WTC11 (cell line): ENCODE measurements at places on chromosomes 6 and 20. TPM values are rescaled to one million over a fixed set of nuclear protein-coding genes. Genes with fewer than 3 reads are reported as not detected.
A peak's percentile ranks its signal among the peaks of the same experiment; 100 is the strongest.

TJAP1 gene
- total RNA-seq = 40.2 to 40.8 TPM (median 40.4 TPM) in 3 replicates

TAAR9 gene
- total RNA-seq = not detected in 3 replicates

HCK gene
- total RNA-seq = 1.2 to 1.4 TPM (median 1.3 TPM) in 3 replicates

PPIL4 gene
- total RNA-seq = 24.8 to 28.1 TPM (median 27.7 TPM) in 3 replicates

HLA-G gene
- 1.1 to 1.7 TPM (median 1.4 TPM) in 3 replicates for total RNA-seq

GFRA4 gene
- total RNA-seq = not detected in 3 replicates

HCRTR2 gene
- not detected in 3 replicates for total RNA-seq

KIAA0408 gene
- total RNA-seq = 7.5 to 12.2 TPM (median 9.1 TPM) in 3 replicates

PTPN1 gene
- 23.4 to 29.4 TPM (median 25.3 TPM) in 3 replicates for total RNA-seq

C6orf132 gene
- 38.1 to 52.6 TPM (median 38.2 TPM) in 3 replicates for total RNA-seq

ABHD12 gene
- total RNA-seq = 63.1 to 68.7 TPM (median 68.2 TPM) in 3 replicates

RBM24 gene
- 0.48 to 0.63 TPM (median 0.57 TPM) in 3 replicates for total RNA-seq

DNA sequence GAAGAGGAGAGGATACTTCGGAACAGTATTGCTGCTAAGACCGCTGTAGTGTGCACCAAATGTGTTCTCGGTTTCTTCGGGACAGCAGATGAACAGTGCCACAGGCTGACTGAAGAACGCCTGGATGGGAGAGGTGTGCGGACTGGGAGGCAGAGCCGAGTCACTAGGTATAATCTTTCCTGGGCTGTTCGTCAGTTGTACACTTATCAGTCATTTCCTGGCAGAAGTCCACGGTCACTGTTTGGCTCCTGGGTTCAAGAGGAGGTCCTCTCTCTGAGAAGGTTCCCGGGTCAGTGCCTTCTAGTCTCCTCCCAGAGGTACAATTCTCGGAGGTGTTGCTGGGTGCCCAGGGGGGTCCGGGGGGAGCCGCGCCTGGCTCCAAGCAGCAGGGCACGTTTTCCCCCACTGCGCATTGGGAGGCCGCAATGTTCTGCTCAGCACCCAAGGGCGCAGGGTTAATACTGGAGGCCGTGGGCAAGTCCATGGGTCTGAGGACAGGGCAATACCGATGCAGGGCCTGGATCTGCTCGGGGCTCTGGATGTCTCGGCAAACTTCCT is 38.1 kb downstream of the GJA10 start:
- H3K36me3 ChIP-seq = no peaks in the 10 kb centered on the region
- no peak overlapping the region for H3K27ac ChIP-seq
- H3K4me1 ChIP-seq = peaks cover 13% of the 10 kb centered on the region
- DNase-seq = no peak
- H3K27me3 ChIP-seq = no peaks in the 10 kb centered on the region; the same call in 1 of the 2 replicates
- H3K4me3 ChIP-seq = no peak overlapping the region

DNA sequence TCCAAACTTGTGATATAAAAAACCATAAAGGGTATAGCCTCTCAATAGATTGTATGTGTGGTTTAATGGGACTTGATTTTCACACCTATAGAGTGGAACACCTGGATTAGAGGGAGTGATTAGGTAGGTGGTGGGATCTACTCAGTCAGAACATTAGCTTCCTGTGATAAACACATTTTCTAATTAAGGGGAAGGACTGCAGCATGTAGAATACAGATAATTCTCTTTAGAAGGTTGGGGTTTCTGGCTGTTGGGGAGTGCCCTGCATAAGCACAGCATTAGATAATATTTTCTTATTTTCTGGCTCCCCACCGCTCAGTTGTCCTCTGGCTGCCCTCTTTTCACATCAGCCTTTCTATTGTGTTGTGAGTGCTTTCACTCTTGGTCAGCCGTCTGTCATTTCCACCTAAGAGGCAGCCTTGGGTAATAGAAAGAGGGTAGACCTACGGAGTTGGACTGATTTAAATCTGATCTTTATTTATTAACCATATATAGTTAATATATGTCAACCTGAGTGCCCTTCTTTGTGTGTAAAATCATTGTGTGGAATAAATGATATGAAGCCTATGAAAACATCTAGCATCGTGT is 8.0 kb downstream of the CSE1L start:
- peaks cover 40% of the 10 kb centered on the region for H3K36me3 ChIP-seq
- peaks cover 45% of the 10 kb centered on the region for H3K4me1 ChIP-seq
- H3K27ac ChIP-seq = peak overlapping the region; percentile 56
- no peaks in the 10 kb centered on the region for H3K27me3 ChIP-seq

DNA sequence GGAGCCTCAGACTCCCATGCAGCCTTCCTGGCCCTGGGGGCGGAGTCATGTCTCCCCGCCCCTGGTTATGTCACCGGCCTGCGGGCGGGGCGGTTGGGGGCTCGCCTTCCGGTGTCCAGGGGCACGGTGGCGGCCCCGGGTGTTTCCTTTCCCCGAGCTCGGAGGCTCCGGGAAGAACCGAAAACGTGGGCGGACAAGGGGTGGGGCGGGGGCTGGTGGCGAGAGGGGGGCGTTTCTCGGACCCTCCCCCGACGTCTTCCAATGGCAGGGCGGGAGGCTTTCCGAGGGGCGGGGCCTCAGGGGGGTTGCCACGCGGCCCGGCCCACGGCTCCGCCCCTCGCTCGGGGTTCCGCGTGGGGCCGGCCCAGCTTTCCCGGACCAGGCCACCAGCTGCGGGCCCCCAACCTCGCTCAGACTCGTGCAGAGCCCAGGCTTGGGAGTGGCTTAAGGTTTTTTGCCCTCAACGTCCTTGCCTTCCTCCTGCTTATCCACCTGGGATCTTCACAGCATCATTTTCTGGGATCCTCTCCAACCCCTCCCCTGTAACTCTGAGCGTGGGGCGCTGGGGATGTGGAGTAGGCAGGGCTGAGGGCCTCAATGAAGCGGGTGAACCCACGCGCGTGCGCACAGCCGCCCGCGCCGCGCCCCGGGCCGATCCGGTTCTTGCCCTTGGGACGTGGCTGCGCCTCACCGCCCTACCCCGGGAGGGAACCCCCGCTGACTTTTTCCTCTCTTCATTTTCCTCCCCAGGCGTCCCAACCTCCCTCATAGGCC is 2.1 kb upstream of the NRN1 start:
- H3K27me3 ChIP-seq = peaks cover 72% of the 10 kb centered on the region
- no peaks in the 10 kb centered on the region for H3K36me3 ChIP-seq
- no peak overlapping the region for H3K27ac ChIP-seq
- DNase-seq = peak; percentile 83

- no peak for DNase-seq
- peaks cover 37% of the 10 kb centered on the region for H3K4me1 ChIP-seq
- H3K27me3 ChIP-seq = no peaks in the 10 kb centered on the region
Observed at GRCh38 chr20:4812641-4813075, 90.9 kb downstream of the PRND start.

DNA sequence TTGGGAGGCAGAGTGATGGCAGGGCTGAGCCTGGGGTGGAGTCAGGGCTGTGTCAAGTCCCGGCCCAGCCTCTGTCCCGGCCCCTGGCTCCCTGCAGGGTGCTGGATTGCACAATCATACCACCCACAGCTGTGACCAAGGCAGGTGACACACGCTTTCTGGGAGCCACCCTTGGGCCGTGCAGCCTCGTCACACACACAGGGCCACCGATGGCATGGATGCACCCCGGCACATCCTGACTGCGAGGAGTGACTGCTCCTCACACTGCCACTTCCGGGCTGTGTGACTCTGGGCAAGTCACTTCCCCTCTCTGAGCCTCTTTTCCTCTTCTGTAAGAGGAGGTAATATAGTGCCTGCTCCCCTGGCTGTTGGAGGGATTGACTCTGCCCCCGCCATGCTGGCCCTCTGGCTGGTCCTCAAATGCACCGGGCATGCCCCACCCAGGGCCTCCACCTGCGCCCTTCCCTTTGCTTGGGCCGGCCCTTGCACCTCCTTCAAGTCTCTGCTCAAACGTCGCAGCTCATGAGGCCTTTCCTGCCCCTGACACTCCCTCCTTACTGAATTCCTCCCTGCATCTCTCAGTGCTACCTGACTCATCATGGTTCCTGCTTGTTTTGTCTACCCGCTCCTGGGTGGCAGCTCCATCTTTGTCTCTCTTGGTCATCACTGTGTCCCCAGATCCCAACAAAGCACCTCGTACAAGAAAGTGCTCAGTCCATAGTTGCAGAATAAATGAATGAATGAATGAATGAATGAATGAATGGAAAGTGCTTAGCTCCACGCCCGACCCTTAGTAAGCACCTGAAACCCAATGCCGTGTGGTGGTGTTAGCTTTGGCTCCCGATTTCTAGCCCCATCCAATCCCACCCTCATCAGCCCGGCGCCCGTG is 93.5 kb downstream of the CEBPB start:
- H3K4me3 ChIP-seq = no peak overlapping the region
- H3K4me1 ChIP-seq = peaks cover 9% of the 10 kb centered on the region
- no peak overlapping the region for H3K27ac ChIP-seq
- H3K27me3 ChIP-seq = no peaks in the 10 kb centered on the region

GRCh38 chr20:9769954-9770353 is 68.9 kb downstream of the PAK5 start:
- no peak for DNase-seq
- H3K36me3 ChIP-seq = no peaks in the 10 kb centered on the region
- no peaks in the 10 kb centered on the region for H3K4me1 ChIP-seq
- H3K27me3 ChIP-seq = no peaks in the 10 kb centered on the region; the same call in 1 of the 2 replicates
- no peak overlapping the region for H3K4me3 ChIP-seq

DNA sequence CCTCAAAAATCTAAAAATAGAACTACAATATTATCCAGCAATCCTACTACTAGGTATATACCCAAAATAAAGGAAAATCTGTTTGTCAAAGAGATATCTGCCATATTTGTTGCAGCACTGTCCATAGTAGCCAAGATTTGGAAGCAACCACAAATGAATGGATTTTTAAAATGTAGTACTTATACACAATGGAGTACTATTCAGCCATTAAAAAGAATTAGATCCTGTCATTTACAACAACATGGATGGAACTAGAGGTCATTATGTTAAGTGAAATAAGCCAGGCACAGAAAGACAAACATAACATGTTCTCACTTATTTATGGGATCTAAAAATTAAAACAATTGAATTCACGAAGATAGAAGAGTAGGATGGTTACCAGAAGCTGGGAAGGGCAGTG is 135.7 kb upstream of the CCDC28A start:
- no peak overlapping the region for H3K4me3 ChIP-seq
- H3K4me1 ChIP-seq = peaks cover 24% of the 10 kb centered on the region
- no peaks in the 10 kb centered on the region for H3K36me3 ChIP-seq
- DNase-seq = no peak

- H3K36me3 ChIP-seq = no peaks in the 10 kb centered on the region
- H3K27ac ChIP-seq = no peak overlapping the region
- no peak overlapping the region for H3K4me3 ChIP-seq
- DNase-seq = no peak
- H3K27me3 ChIP-seq = peaks cover 8% of the 10 kb centered on the region; the same call in 1 of the 2 replicates
Observed at GRCh38 chr6:14658030-14658429, 540.5 kb downstream of the CD83 start.

GRCh38 chr6:45946887-45947286 is 68.8 kb downstream of the CLIC5 start:
- no peak for DNase-seq
- peaks cover 2% of the 10 kb centered on the region; the same call in 1 of the 2 replicates for H3K27me3 ChIP-seq
- peaks cover 19% of the 10 kb centered on the region for H3K4me1 ChIP-seq
- no peaks in the 10 kb centered on the region for H3K36me3 ChIP-seq
- H3K4me3 ChIP-seq = no peak overlapping the region

GRCh38 chr20:58650181-58650775 is 805 bp upstream of the STX16 start:
- H3K27me3 ChIP-seq = no peaks in the 10 kb centered on the region; the same call in 1 of the 2 replicates
- H3K4me1 ChIP-seq = peaks cover 27% of the 10 kb centered on the region
- H3K4me3 ChIP-seq = peak overlapping the region; percentile 90
- H3K27ac ChIP-seq = no peak overlapping the region
- DNase-seq = no peak

GRCh38 chr6:23454080-23454976 is 671.7 kb upstream of the NRSN1 start:
- no peak for DNase-seq
- H3K4me3 ChIP-seq = no peak overlapping the region
- H3K27me3 ChIP-seq = no peaks in the 10 kb centered on the region
- peaks cover 12% of the 10 kb centered on the region for H3K4me1 ChIP-seq
- no peaks in the 10 kb centered on the region for H3K36me3 ChIP-seq

GRCh38 chr6:81215092-81215432 is 537.4 kb downstream of the TENT5A start:
- H3K36me3 ChIP-seq = peaks cover 7% of the 10 kb centered on the region
- no peak for DNase-seq
- H3K27ac ChIP-seq = no peak overlapping the region
- no peak overlapping the region for H3K4me3 ChIP-seq
- H3K27me3 ChIP-seq = no peaks in the 10 kb centered on the region

DNA sequence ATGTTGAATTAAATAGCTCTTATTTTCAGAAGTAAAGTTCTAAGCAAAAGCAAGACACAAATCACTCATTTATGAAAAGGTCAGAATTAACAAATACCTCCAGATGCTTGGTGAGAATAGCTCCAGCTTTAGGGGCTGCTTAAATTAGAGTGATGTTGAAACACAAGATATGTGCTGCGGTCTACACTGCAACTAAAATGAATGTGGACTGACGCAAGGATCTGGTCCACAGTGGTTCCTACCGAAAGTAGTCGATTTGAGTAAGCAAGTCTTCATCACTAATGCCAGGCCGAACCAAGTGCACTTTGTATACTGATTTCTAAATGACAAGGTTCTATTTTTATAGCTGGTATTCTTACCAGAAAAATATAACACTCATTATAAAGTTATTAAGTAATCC is 96.3 kb downstream of the PRDM1 start:
- 0 out of 2 replicates have a peak, but pooled peaks cover 4% of the 10 kb centered on the region for H3K36me3 ChIP-seq
- no peak overlapping the region for H3K27ac ChIP-seq
- DNase-seq = no peak
- peaks cover 8% of the 10 kb centered on the region for H3K4me1 ChIP-seq

GRCh38 chr20:51484141-51484815 is 58.2 kb downstream of the NFATC2 start:
- H3K27ac ChIP-seq = peak overlapping the region; percentile 61; the same call in 1 of the 2 replicates
- DNase-seq = no peak
- H3K4me1 ChIP-seq = peaks cover 15% of the 10 kb centered on the region
- H3K27me3 ChIP-seq = no peaks in the 10 kb centered on the region

DNA sequence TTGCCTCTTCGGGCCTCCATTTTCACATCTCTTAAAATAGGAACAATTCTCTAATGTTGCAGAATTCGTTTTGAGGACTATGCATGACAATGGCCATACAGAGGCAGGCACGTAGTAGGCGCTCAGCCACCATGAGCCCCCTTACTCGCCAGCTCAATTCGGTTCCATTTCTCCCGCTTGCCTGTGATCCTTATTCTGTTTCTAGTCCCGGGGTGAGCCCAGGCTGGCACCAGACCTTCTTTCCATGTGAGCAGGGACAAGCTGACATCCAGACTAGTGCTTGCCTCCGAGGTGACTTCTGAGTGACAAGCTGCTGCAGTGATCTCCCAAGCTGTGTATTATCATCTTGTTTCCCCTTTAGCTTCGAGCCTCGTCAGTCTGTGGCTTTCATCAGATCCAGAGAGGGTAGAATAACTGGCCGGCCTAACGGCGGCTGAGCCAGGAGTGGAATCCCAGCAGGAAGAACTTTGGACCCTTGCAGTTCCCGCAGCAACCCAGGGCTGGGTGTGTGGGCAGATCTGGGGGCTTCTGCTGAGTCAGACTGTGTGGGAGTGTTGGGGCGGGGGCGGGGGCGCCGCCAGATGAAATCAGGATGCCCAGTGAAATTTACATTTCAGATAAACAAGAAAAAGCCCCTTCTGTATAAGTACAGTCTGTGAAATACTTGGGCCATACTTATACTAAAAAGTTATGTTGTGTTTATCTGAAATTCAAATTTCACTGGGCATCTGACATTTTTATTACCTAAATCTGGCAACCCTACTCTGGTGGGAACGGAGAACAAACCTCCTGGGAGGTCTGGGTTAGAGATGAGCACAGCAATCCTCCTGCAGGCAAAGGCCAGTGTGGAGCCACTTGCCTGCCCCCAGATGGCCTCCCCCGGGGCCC is 10.9 kb downstream of the BANF2 start:
- no peak overlapping the region for H3K4me3 ChIP-seq
- no peaks in the 10 kb centered on the region for H3K36me3 ChIP-seq
- no peaks in the 10 kb centered on the region for H3K27me3 ChIP-seq
- peaks cover 17% of the 10 kb centered on the region for H3K4me1 ChIP-seq
- H3K27ac ChIP-seq = no peak overlapping the region

- H3K4me1 ChIP-seq = peaks cover 15% of the 10 kb centered on the region
- no peak overlapping the region for H3K4me3 ChIP-seq
- 0 out of 2 replicates have a peak overlapping the region, but pooled peaks have one; percentile 57 for H3K27ac ChIP-seq
- no peaks in the 10 kb centered on the region for H3K27me3 ChIP-seq
Observed at GRCh38 chr20:49724408-49725223, 10.9 kb upstream of the B4GALT5 start.
